Occipital lobe (tissue), 3 donors: ENCODE measurements at places on chromosomes 2 and 18. TPM values are rescaled to one million over a fixed set of nuclear protein-coding genes. Genes with fewer than 3 reads are reported as not detected.

DNA sequence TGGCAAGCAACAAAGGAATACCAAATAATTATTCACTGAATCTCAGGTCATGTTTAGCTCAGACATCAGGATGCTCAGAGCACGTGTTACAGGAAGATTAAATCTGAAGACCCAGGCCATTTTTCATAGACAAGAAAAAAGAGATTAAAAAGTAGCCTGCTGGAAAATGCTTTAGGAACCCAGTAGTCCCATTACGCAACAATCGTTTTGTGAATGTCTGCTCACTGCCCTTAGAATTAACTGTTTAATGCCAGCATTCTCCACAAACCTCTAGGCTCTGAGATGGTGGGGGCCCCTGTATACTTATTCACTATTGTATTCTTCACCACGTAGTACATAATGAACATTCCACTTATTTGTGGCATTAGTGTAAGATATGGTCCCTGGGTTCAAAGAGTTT lies 154.6 kb upstream of the NYAP2 start:
- no peak for DNase-seq

DNA sequence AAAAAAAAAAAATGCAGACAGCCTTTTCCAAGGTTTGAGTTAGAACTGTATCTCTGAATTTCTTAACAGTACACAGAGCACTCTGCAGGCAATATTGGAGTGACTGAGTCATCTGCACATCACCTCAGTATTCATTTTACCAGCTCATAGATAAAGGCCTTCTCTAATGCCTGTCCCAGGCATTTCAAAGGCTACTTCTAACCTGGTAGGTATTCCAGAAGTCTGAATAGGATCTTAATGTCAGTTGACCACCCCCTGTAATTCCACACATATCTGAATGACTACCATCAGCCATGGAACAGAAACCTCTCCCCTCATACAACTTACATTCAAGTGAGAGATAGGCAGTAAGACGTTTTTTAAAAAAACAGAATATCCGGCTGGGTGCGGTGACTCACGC lies 9.0 kb downstream of the METTL21A start:
- no peak for DNase-seq

GRCh38 chr18:12304351-12305210 lies 3.5 kb upstream of the TUBB6 start:
- no peak for DNase-seq

DNA sequence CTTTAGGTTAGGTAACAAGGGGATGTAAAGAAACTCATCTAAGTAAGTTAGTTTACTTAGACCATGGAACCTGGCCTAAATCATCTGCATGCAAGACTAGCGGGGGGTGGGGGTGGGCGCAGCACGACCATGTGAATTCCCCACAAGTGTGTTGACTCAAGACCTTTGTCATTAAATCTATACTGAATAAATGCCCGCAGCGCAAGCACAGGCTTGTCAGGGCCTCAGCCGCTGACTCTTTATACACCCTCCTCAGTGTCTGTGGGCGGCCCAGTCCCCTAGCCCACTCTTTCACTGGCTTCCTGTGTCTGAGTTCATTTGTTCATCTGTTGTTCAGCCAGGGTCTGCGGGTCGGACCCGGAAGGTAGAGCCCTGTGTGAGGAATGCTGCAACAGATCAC lies 17.8 kb downstream of the MAP3K2 start:
- DNase-seq: no peak

GRCh38 chr2:151347906-151348305 lies 9.5 kb upstream of the TNFAIP6 start:
- DNase-seq: no peak

DNA sequence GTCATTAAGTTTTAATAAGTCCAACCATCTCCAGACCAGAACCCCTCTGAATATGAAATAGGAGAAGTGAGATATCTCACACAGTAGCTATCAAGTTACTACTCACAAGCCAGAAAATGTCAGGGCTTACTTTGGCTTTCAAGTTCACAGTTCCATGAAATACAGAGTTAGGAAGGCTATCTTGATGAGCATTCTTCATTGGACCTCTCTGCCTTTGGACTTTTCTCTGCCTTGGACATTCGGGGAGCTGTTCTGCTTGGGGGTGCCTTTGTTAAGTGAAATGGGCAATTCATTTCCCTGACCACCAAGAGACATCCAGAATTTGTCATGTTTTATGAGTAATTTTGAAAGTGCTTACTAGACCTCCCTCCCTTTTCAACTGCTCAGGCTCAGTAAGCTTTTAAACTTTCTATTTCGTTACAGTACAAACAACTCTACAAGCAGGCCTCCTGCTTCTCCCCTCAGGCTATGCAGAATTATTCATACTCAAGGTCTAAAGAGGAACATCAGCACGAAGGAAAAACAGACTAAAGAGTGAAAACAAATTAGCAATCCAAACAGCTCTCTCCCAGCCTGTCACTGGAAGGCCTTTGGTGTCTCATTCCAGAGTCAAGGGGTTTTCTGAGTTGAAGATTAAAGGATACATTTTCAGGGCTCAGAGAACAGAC lies 95.3 kb downstream of the MREG start:
- no peak for DNase-seq

DNA sequence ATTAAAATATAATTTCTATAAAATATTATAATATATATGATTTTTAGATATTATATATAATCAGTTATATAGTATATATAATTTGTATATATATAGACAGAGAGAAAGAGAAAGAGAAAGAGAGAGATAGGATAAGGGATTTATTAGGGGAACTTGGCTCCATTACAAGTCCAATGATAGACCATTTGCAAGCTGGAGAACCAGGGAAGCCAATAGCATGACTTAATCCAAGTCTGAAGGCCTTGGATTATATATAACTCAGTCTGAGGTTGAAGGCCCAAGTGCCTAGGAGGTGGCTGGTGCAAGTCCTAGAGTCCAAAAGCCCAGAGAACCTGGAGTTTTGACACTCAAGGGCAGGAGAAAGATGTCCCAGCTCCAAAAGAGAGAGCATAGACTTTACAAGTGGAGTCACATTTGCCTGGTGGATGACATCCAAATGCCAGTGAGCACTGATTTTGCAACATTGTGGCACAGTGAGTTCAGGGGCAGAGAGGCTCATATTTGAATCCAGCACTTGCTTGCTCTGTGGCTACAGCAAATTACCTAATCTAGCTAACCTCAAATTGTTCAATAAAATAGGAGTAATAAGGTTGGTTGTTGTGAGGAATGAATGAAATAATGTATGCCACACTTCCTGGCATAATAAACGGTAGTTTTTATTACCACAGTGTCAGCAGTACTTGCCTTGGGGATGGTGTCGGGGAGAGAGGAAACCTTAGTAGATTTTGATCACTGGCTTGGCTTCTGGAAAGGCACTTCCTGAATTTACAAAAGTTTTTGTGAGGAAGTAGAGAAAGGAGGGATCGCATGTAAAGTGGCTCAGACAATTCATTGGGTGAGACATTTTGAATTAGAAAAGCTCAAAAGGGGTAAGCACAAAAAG lies 69.6 kb upstream of the CD28 start:
- DNase-seq: no peak

DNA sequence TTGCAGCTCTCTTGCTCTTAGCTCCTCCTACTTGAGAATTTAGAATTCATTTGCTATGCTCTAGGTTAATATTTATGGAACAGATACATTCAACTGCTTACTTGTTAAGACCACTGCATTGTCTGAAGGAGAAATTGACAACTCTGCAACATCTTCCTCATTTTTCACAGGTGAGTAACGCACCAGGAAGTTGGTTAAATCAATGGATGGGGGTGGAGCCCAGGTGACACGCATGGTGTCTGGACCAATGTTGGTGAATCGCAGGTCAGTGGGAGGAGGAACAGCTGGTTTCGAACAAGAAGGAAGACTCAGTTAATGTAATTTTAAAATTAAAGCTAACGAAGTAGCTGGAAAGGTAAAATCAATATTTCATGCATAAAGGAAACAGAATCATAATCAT lies 44.3 kb downstream of the FN1 start:
- DNase-seq: no peak

- DNase-seq: no peak
Observed at GRCh38 chr2:136534811-136535210, 230.5 kb upstream of the THSD7B start.

GRCh38 chr18:11908182-11909060 lies at the start of gene MPPE1:
TSS of gene MPPE1 (minus strand) at chr18:11908317. CDS start at chr18:11897264, 11,053 bp downstream.
- peak; percentile 78 for DNase-seq

The CDH20 gene
- total RNA-seq: 7.3 TPM

DNA sequence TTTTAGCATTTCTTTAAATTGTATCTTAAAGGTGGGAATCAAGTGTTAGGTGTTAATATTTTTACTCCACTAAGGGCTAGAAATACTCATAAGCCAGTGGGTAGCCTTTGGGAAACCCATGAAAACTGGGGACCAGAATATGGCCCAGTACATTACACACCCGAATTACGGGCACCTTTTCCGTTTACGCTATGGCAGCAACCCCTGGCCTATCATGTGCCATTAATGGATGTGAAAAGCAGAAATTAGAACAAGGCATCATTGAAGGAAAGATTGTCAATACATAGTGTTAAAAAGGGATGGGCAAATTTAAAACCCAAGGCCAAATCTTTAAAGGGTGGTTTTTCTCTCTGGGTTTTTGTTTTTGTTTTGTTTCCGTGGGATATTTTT lies 781 bp downstream of the FARP2 start:
- DNase-seq: no peak

DNA sequence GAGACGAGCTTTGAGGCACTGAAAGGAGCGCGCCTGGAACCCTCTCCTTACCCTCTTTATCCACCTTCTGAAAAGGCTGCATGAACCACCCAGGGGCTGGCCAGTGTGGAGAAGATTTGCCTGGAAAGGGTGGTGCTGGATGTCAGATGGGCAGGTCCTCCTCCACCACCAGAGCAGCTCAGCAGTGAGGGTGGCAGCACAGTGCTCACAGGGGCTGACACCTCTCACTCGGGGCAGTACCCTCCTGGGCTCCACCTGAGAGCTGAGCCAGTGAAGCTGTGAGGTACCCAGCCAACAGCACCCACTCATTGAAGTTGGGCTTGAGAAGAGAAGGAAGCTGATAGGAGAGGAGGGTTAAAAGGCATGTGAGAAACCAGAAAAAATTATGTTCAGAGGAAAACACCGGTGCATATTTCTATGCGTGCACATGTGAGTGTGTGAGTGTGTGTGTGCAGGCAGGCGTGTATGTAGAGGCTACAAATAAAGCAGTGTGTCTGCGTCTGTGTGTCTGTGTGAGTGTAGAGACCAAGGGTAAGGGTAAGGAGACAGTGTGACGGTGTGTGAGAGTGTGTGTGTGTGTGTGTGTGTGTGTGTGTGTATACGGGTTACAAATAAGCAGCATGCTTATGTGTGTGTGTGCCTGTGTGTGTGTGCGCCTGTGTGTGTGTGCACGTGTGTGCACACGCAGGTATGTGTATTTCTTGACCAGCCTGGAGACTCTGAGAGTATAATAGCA lies 40.7 kb downstream of the TEX44 start:
- DNase-seq: no peak

GRCh38 chr2:239805043-239805329 lies 220.2 kb downstream of the NDUFA10 start:
- DNase-seq: no peak

- DNase-seq: no peak
Observed at GRCh38 chr18:12449051-12449785, 41.5 kb downstream of the PRELID3A start.

DNA sequence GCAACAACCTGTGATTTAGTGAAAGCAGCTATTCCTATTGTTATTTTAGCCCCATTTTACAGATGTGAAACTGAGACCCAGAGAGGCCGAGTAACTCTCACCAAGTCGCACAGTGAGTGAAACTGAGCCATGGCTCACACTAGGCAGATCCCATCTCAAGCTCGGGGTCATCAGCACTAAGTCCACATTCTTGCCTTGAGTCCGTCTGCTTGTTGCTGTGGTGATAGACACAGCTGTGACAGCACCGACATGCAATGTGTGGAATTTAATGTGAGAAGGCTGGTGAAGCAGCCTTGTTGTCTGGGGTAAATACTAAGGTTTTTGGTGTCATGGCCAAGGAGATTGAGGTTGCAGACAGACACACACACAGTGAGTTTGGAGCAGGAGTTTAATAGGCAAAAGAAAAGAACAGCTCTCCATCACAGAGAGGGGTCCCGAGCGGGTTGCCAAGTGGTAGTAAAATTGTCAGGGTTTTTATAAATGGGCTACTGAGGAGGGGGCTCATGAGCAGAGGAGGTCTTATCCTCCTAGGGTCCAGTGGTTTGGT lies 40.2 kb upstream of the GMCL1 start:
- DNase-seq: no peak

DNA sequence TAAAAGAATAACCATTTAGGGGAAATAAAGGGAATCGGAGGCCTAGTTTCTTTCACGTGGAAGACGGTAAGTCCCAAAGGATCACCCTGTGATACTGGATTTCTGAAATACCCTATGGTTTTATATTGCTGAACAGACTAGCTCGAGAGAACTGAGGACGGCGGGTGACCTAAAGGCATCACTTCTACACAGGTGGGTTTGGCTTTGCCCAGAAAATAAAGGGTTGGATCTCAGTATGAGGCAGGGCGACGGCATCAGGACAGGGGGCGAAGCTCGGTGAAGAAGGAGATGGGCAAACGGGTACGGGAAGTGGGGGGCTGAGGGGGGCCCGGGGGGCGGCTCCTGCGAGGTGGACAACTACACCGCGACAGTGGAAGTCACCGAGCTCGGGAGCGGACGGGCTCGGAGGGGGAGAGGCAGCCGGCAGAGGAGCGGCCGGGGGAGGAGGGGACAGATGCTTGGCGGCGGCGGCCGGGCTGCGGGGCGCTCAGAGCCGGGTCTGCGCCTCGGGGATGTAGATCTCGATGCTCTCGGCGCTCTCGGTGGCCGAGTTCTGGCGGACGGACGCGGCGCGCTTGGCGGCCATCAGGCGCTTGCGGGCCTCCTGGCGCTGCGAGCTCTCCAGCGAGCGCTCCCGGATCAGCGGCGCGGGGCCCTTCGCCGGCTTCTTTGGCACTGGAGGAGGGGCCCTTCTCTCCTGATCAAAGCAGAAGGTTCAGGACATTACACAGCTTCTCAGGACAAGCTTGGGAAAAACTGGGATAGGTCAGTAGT lies 48.9 kb downstream of the TGIF1 start:
- DNase-seq: no peak

The PAX3 gene
- total RNA-seq: 0.31 TPM

GRCh38 chr18:39494211-39494896 lies 1928.8 kb upstream of the CELF4 start:
- no peak for DNase-seq

GRCh38 chr2:161379740-161380139 lies 36.4 kb upstream of the TBR1 start:
- no peak for DNase-seq
